ENCODE measurements at places on chromosomes 3 and 15.
A peak's percentile ranks its signal among the peaks of the same experiment; 100 is the strongest.

- no peak for DNase-seq
Observed at GRCh38 chr15:93658026-93658816, 569.2 kb upstream of the RGMA start.

GRCh38 chr15:63611177-63611576, 14.0 kb downstream of the FBXL22 start:
- DNase-seq = no peak

DNA sequence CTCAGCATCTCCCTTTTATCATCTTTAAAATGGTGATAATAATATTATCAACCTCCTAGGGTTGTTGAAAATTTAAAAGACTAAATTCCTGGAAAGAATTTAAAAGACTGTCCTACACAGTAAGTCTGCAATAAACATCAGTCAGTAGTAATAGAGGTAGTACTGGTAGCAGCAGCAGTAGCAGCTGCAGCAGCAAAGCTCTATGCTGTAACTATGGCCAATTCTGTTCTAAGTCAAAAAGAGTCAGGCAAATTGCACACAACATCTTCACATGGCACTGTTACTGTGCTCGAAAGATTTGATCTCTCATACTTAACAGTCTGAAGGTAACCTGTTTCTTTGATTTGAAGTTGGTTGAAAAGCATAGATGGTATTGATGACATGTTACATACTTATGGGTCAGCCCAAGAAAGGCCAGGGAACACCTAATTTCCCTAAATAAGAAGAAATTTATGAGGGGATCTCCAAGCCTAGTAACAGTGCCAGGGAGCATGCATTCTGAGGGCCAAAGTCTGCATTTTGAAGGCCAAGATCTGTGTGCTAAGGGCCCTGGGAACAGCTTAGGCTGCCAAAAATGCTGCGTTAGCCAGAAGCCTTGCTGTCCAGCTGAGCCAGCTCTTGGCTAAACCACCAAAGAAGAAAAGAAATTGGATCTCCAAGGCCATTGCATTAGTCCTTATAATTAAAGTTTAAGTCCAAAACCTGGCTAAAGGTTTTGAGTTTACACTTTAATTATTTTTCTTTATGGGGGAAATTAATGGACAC, 68.2 kb downstream of the SIDT1 start:
- no peak for DNase-seq

GRCh38 chr3:121883507-121883906, 10.7 kb upstream of the SLC15A2 start:
- peak; percentile 2 for DNase-seq

- DNase-seq = no peak
Observed at GRCh38 chr15:29570948-29571791, 251.1 kb downstream of the TJP1 start.

- no peak for DNase-seq
Observed at GRCh38 chr3:189277711-189278110, 105.9 kb downstream of the TPRG1 start.

- no peak for DNase-seq
Observed at GRCh38 chr3:127462111-127462655, 128.3 kb downstream of the TPRA1 start.

DNA sequence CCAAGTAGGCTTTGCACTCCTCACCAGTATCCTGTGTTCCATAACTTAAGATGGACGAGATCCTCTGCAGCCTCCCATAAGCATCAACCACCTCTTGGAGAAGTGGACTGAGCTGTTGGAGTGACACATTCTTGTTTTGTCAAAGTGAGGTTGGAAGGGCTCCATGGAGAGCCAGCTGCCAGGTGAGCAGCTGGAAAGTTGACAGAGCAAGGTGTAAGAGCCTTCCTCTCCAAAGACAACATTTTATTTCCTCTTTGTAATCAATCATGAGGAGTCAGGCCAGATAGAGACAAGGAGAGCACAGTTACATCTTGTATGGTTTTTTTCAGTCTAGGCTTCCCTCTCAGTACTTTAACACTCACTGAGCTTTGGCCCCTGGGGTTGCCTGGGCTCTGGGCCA, 5.1 kb downstream of the ABI3BP start:
- DNase-seq = no peak

GRCh38 chr3:168977716-168978374, 685.7 kb downstream of the MECOM start:
- no peak for DNase-seq

- DNase-seq = no peak
Observed at GRCh38 chr15:53791581-53791980, 32.1 kb upstream of the WDR72 start.

- DNase-seq = no peak
Observed at GRCh38 chr3:80263260-80263659, 495.5 kb upstream of the ROBO1 start.

DNA sequence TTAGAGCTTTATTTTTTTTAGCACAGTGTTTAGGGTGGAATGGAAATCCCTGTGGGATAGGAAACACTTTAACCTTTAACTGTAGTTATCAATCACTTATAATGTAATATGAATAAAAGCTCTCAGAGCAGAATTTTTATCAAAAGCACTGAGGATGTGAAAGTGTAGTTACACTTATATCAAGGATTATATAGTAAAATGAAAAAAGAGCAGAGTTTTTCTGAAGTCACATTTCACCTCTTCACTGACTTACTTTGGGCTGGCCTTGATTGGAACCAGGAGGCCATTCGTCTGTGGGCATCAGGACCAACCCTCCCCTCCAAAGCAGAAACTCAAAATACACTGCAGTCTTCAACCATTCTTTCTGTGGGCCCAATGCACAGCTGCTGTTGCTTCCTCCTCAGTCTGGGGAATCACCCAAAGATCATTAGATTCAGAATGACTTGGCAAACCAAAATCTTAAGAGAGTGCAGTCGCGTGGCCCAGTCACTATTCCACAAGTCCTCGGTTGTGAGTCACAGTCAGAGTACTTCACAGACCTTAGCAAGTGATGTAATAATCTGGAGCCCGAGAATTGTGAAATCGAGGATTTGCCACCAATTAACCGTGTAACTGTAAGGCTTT, 132.6 kb upstream of the COL8A1 start:
- DNase-seq = peak; percentile 45

GRCh38 chr3:52472239-52473000, 17.0 kb downstream of the NISCH start:
- no peak for DNase-seq

GRCh38 chr15:95439922-95440376, 890.6 kb upstream of the NR2F2 start:
- no peak for DNase-seq

- no peak for DNase-seq
Observed at GRCh38 chr3:150081084-150081483, 110.4 kb upstream of the PFN2 start.

DNA sequence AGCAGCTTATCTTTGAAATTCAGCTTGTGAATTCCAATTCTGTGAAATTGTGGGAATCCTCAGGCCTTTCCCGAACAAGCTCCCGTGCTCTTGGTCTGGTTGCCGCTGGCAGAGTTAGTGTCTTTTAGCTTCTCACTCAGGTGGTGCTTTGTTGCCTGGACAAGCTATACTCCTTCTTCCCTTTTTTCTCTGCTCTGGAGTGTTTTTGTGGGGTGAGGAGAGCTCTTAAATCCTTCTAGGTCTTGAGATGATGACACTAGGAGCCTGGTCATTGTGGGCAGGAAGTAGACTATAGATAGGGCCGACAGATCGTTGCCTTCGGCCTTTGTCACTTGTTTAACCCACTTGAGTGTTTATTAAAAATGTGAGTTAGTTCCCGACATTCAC, 93.8 kb downstream of the SLCO3A1 start:
- no peak for DNase-seq

GRCh38 chr15:66294157-66294931, 976 bp downstream of the DIS3L start:
- DNase-seq = peak; percentile 75

DNA sequence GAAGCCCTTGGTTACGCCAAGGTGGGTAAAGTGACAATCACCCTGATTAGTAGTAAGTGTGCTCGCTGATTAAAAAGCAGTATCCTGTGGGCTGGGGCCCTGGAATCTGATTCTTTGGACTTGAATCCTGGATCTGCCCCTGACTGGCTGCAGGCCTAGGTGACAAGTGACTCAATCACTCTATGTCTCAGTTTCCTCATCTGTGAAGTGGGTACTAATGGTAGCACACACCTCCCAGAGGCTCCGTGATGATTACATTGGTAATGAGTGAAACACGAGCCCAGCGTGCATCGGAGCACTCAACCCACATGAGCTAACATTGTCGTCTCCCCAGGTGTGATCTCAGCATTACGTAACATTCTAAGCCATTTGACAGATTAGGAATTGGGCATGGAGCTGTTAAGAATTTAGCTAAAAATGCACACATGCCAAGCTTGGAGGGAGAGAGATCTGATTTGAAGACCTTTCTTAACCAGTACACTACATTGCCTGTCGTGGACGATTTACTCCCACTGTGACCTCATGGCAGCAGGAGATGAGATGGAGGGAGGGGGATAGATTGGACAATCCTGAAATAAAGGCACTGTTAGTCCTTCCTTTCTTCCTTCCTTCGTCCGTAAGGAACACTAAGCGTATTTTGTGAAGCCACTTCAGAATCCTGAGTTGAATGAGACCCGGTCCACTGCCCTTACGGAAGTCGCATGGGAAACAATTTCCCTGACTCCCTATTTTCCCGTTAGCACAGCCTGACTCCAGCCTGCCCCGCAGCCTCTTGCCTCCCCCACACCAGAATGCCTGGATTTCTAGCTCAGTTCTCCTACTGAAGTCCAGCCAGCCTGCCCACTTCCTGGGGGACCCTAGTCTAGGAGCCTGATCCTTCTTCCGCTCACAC, 32.1 kb downstream of the MGLL start:
- DNase-seq = no peak

DNA sequence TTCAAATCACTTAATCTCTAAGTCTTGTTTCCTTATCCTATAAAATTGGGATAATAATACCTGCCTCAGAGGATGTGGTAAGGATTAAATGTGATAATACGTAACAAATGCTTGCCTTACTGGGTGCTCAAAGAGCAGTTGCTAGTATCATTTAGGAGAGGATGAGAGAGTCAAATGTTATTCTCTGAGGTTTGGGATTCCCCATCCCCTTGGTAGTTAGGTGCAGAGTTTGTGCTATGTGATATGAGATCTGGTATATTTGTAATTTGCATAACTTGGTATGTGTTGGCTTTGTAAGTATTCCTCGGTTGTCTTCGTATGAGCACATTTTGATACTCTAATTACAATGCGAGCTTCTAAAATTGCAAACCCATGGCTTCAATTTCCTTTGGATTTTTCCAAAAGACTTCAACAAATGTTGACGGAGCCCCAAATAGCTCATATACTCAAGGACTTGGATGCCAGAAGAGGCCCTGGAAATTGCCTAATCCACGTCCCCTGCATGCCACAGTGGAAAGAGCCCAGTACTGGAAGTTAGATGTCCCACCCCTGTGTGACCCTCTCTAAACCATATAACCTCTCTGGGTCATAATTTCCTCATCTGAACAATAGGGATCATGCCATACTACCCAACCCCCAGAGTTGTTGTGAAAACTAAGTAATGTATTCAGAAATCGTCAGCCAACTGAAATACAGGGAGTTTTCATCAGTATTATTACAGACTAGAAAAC, 85.0 kb downstream of the FBN1 start:
- no peak for DNase-seq

DNA sequence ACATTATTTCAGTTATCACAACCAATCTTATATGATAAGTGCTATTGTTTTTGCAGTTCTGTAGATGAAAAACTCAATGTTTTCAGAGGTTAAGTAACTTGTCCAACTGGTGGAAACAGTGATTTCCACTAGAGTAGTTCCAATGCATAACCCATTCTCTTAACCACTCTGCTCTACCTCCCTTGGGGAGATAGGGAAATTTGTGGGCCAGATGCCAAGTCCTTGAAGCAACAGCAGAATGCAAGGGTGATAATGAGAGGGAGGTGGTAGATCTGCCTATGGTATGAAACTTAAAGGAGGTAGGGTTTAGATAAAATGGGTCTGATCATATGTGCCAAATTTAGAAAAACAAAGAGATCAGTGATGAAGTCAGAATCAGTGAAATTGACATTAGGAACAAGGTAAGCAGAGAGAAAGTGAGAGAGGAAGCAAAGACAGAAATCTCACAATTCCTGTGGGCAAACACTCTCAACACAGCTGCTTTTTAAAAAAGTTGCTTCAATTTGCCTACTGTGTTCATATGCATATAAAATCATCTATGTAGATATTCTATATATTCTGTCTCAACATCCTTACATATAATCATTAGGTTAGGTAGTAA, 50.5 kb upstream of the UBP1 start:
- no peak for DNase-seq

- DNase-seq = no peak
Observed at GRCh38 chr3:45486136-45486535, 97.8 kb downstream of the LARS2 start.

DNA sequence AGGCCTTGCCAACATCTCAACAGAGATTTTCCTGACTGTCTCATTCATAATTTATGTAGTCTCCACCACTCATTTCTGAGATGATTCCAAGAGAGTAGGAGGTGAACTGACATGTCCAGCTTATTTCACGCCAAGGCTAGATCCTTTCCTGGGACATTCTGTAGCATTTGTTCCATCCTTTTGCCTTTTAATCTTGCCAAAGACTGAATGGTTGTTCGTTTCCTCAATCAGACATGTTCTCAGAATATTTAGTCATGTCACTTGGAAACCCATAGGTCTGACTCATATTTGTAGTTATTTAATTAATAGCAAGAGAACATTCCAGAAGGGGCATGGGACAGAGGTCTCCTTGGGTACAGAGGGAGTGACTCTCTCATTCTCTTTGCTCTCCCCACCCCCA, 80.9 kb downstream of the DHX36 start:
- no peak for DNase-seq

DNA sequence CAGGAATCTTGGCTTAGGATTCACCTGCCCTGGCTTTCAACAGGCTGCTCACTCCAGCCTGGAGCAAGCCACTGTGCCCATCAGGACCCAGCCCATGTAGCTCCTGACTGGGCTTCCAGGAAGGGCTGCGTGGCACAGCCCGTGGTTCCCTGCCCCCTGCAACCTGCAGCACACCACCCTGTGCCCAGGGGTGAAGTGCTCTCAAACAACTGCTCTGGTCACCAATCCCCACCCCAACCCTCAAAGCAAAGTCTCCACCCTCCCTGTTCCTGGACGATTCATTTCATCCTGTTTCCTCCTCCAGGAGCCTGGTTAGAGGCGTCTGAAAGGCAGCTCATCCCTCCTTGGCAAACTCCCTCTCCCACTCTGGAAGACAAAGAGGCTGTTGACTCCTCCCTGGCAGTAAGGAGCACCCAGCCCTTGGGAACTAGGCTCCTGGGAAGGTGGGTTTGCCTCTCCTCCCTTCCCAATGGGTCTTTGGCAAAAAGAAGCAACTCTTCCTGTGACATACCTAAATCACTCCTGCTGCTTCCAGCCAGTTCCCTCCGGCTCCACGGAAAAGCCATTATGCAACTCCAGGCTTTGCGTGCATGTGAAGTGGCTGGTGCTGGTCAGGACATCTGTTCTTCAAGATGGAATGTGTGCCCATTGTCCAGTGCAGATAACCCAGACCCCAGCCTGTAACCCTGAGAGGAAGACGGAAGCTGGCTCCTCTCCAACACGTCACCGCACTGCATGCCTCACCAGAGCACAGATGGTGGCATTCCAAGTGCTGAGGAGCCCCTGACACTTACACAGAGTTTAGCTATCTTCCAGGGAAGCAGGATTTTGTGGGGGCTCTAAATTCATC, 29.1 kb upstream of the VIPR1 start:
- peak; percentile 73 for DNase-seq

- no peak for DNase-seq
Observed at GRCh38 chr15:74648051-74648842, 32.6 kb downstream of the CLK3 start.

All from HFF-Myc (cell line).